ENCODE measurements at places on chromosomes 2 and 18. TPM values are rescaled to one million over a fixed set of nuclear protein-coding genes. Genes with fewer than 3 reads are reported as not detected.

Gene BCL11A
- 0.03 TPM for total RNA-seq

Gene CCDC150
- 23.9 TPM for total RNA-seq

Gene THAP4
- total RNA-seq: 37.4 TPM

GRCh38 chr2:226330206-226330605 lies 469.4 kb downstream of the IRS1 start:
- H3K36me3 ChIP-seq: no peaks in the 10 kb centered on the region
- DNase-seq: no peak
- H3K4me1 ChIP-seq: no peaks in the 10 kb centered on the region

DNA sequence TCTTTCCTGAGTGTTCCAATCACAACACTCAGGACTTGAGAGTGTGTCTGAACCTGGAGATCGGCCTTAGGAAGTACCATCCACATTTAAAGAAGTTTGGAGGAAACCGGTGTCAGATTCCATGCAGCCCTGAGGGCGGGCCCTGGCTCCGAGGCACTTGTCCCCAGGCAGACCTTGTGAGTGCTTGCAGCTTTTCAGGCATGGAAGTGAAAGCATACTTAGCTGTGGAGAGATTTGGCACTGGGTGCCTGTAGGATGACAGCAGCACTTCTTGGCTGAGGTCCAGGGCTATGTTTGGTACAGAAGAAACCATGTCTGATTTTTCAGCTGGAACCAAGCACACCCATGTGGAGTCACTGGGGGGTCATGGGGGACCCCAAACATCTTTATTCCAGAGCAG lies 230.8 kb downstream of the SEPTIN10 start:
- no peaks in the 10 kb centered on the region for H3K4me1 ChIP-seq
- H3K27me3 ChIP-seq: no peaks in the 10 kb centered on the region
- no peak for DNase-seq
- no peaks in the 10 kb centered on the region for H3K36me3 ChIP-seq
- no peak overlapping the region for H3K4me3 ChIP-seq

DNA sequence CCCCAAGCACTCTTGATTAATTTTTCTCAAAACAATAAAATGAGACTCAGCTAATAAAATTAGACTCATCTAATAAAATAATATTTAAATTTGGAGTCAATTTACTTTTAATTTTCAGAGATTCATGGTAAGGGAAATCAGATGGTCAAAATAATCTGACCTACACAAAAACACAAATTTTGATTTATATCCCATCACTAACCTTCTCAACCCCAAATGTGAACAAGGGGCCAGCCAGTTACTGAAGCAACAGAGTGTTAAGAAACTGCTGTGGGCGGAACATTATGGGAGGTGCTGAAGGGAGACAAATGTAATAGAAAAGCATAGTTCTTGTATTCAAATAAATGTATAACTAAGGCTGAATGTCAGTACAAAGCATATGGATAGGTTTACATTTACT lies 28.5 kb upstream of the PPP3R1 start:
- peaks cover 45% of the 10 kb centered on the region for H3K27me3 ChIP-seq
- H3K4me3 ChIP-seq: no peak overlapping the region
- no peaks in the 10 kb centered on the region for H3K36me3 ChIP-seq

All from activated CD8-positive, alpha-beta T cell treated with anti-CD3 and anti-CD28 coated beads, Interleukin-2, amount 10 ng/mL, durations not matched to agents 7 days and 5 days (primary cell).